ENCODE measurements at places on chromosomes 7 and 10. TPM values are rescaled to one million over a fixed set of nuclear protein-coding genes. Genes with fewer than 3 reads are reported as not detected.

Gene BBIP1
- total RNA-seq, result 76.2 TPM

DNA sequence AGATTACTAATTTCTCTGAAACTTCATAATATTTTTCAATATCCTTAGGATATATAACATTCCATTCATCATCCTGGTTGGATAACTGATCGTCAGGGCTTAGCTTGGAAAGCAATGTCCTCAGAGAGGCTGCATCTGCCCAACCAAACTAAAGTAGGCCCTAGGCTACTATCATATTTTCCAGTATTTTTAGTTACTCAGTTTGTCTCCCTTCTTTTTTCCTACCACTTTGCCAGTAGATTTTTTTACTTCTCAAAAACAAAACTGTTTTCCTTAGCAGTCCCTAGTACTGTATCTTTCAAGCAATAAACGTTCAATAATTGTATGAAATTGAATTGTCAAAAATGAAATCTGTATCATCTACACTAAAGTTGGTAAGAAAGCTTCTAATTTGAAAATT lies 452.0 kb downstream of the TFEC start:
- DNase-seq, result no peak

GRCh38 chr10:44883593-44884331 lies 27.4 kb upstream of the TMEM72 start:
- DNase-seq, result no peak

Gene BEND7
- 22.0 TPM for total RNA-seq

- no peak for DNase-seq
Measured at GRCh38 chr7:123641901-123642300, 13.8 kb upstream of the LMOD2 start.

DNA sequence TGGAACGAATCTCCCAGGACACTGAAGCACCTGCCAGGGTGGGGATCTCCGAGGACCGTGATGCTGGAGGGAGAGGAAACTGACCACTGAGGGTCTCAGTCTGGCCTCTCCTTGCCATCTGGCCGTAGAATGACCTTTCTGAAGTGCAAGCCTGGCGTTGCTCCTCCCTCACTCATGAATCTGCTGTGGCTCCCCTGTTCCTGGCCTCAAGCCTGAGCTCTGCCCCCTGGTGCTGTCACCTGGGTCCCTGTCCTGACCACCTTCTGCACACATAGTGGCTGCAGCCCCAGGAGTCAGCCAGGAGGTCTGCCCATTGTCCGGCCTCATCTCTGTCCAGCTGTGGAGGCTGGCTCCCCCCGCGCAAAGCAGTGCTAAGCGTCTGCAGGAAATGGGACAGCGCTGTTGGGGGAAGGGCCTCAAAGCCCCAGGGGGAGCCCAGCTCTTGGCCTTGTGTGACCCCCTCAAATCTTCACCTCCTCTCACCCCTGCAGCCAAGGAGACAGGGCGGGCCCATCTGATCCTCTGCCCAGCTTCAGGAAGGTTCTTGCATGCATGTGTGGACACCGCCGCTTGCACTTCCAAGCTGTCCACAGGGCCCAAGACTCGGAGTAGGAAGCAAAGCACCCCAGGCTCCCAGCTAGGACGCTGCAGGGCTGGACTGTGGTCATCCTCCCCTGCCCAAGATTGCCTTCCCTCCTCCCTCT lies 65.7 kb downstream of the MYL10 start:
- no peak for DNase-seq

GRCh38 chr10:34176351-34176750 lies 638.7 kb downstream of the PARD3 start:
- no peak for DNase-seq
